ENCODE measurements at places on chromosomes 11 and 22. TPM values are rescaled to one million over a fixed set of nuclear protein-coding genes. Genes with fewer than 3 reads are reported as not detected.

- no peak for DNase-seq
These were observed 33.4 kb upstream of the SORL1 start for GRCh38 chr11:121418625-121419114.

DNA sequence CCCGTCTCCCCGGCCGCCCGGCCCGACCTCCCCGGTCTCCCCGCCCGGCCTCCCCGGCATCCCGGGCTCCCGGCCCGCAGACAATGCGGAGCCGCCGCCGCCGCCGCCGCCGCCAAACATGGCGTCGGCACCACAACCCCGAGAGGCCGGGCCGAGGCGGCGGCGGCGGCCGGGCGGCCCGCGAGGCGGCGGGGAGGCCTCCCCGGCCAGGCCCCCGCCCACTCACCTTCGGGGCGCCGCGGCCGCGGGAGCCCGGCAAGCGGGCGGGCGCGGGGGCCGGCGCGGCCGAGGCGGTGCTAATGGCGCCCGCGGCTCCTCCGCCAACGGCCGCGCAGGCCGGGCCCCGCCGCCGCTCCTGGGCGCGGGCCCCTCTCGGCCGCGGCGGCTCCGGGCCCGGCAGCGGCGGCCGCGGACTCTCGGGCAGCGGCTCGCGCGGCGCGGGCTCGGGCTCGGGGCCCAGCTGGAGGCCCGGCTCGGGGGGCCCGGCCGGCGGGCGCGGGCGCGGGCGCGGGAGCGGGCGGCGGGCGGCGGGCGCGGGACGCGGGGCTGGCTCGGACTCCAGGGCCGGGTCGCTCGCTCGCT, 311 bp downstream of the BRD1 start:
- no peak for DNase-seq

The LGALS12 gene
- 6.8 TPM for total RNA-seq

DNA sequence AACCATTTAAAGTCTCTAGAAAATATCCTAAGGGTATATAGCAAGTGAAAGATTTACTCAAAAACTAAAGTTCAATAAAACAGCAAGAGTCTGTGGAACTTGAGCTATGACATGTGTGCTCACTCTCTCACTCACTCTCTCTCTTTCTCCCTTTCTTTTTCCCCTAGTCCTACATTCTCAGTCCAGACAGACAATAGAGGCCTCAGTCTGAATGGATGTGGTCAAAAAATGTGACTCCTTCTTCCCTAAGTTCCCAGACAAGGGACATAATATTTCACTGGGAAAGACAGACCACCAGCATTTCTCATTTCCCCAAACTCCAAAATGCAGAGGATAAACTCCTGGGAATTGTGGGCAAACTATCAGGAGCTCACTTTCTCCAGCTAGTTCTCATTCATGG, 17.6 kb upstream of the APLNR start:
- DNase-seq = no peak

DNA sequence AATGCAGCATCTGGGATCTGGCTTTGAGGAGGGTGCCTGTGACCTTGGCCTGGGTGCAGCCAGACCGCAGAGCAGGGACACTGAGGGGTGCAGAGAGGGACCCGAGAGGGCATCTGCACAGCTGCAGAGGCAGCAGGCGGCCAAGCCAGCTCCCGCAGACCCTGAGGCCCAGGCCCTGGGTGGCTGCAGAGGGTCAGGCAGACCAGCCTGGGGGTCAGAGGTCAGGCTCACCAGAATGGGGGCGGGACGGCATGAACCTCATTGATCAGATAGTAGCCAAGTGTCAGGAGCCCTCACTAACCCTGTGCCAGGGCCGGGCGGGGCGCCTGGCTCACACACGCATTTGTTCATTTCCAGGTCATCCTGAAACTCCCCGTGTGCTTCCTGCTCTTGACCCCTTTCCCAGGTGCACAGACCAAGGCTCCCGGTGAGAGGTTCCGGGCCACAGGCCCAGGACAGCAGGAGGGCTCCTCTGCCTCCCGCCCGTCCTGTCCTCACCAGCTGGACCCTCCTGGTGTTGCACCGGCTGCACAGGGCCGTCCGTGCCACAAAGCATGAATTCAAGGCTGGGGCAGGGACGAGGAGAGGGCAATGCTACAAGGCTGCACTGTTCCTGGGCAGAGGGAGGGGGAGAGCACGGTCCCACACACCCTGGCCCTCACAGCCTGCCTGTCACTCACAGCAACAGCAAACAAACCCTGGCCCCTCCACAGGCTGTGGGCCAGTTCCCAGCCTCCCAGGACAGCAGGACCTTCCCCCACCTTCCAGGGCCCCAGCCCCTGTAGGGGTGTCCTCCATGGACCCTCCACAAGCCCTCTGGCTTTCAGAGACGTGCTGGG, 3.3 kb downstream of the RTN4R start:
- no peak for DNase-seq

All from H7 (cell line).